NCI-H524 (cell line): ENCODE measurements at places on chromosomes 6 and 20.
A peak's percentile ranks its signal among the peaks of the same experiment; 100 is the strongest.

DNA sequence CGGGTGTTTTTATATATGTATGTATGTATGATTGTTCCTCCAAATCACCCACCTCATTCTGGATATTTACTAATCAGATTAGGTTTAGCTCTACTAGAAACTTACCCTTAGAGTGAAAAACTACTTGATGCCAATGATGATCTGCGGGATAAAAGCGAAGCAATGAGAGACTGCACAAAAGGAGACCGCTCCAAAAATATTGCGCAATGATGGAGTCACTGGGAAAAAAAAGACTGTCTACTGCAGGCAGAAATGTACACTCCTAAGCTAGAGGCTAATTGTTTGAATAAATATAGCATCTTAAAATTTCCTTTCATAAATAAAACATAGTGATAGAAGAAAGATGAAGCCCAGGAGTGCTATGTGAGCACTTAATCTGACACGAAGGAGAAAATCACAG lies 7.3 kb downstream of the RAB32 start:
- no peak for DNase-seq

DNA sequence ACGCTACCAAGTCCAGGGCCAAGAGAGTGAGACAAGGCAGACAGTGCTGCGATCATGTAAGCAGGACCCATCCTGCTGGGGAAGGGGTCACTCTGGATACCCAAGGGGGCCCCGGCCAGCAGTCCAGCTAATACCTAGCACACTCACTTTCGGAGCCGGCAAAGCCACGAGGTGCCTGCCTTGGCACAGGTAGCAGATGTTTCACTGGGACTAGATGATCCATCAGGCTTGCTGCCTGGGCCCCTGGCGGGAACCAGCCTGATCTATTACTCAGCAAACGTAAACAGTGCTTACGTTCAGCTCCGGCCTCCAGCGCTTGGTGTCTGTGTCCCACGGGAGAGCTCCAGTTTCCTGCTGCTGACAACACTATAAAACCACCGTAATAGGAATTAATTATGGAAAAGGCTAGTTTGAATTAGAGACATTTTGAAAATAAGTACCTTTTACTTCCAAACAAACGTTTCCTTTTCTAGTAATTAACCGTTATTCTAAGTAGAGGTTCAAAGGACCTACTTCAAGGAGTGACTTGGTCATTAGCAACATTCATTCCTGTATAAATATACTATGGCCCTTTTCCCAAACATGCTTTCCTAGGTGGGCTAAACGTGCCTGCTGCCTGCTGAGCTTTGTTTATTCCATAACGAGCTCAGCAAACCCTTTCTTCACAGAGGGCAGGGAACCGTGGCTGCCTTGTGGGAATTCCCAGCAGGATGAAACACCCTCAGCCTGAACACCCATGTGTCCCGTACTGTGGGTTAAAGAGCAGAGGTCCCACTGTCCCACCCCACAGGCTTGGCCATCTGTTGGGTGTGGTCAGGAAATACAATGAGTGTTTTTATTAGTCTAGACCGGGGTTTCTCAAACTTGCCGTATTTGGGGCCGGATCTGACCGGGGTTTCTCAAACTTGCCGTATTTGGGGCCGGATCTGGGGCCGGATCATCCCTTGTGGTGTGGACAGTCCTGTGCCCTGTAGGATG lies 18.4 kb downstream of the SLC22A23 start:
- no peak for DNase-seq

DNA sequence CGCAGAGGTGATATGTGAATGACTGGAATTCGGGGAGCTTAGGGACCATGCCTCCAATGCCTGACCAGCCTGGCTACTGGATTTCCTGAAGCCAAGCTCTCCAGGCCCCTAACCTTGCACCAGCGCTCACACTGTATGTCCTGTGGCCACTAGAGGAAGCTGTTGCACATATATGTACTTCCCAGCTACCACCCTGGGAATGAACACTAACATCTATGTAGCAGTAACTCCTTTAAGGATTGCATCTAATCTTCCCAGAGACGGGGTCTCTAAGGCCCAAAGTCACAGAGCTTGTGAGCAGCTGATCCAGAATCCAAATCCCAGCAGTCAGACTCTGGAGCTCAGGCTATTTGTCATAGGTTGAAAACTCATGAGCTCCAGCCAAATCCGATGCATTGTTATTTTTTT lies 20.4 kb upstream of the BPIFB1 start:
- DNase-seq = peak; percentile 88

GRCh38 chr6:28537509-28538140 lies 11.9 kb downstream of the GPX5 start:
- DNase-seq = peak; percentile 61

DNA sequence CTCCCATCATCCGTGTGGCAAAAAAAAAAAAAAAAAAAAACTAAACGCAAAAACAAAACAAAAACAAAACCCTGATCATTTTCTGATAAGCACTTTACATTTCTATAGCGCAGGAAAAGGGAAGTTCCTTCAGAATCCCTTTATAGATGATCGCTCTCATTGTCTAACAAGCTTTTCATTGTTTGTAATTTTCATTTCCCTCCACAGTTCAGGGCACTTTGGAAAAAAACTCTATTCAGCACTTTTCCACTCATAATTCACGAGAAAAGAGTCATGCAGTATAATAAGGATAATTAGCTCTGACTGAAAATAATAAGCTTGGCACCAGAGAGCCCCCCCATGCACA lies 89.4 kb upstream of the ATXN1 start:
- DNase-seq = no peak

DNA sequence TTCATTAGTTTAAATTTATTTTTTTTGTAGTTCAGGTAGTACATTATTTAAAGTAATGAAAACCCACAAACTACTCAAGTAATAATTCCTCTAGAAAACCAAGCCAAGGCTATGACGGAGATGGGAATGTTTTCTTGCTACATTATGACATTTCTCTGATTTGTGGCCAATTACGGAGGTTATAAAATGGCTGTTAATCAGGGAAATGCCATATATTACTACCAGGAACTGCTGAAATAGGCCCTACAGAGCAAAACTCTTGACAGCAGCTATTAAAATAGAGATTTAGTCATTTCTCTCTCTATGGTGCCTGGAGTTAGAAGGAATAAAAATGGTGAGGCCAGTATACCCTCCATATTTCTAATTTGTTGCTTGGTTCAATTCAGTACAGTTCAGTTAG lies 280.0 kb downstream of the ARHGAP18 start:
- no peak for DNase-seq

GRCh38 chr6:119129148-119129967 lies 50.9 kb upstream of the FAM184A start:
- DNase-seq = peak; percentile 51

DNA sequence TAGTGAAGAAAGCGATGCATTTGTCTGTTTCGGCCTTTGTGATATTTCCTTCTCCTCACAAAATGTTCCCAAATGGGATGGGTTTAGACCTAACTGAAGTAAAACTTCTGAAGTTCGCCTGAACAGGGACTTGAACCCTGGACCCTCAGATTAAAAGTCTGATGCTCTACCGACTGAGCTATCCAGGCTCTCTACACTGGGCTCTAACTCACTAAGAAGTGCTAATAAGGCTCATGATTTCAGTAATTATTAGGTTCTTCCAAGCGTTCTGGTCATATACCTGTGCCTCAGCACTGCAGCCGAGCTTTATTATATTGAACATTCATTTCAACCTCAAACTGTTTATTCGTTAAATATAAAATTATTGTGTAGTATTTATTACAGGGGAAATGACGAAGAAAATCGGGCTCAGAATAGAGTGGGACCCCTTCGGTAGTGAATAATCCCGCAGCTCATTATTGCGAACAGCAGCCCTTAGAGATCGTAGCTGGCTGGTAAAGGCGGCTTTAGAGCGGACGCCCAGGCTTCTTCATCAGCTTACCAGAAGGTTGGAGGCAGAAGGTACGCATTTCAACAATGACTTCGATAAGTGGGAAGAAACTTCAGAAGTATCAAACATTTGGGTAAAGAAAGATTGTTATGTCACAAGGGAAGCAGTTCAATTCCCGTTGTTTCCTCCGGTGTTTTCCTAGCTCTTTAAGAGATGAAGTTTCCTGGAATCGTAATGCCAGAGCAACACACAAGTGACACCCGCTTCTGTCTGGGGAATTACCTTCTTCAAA lies 119.0 kb upstream of the ZNF184 start:
- peak; percentile 46 for DNase-seq

GRCh38 chr6:139337830-139338229 lies 36.6 kb downstream of the CITED2 start:
- DNase-seq = no peak

- peak; percentile 29 for DNase-seq
These were observed 42.5 kb upstream of the ARMC2 start for GRCh38 chr6:108805611-108806167.

GRCh38 chr20:19761841-19762240 lies 3.8 kb downstream of the RIN2 start:
- DNase-seq = no peak

DNA sequence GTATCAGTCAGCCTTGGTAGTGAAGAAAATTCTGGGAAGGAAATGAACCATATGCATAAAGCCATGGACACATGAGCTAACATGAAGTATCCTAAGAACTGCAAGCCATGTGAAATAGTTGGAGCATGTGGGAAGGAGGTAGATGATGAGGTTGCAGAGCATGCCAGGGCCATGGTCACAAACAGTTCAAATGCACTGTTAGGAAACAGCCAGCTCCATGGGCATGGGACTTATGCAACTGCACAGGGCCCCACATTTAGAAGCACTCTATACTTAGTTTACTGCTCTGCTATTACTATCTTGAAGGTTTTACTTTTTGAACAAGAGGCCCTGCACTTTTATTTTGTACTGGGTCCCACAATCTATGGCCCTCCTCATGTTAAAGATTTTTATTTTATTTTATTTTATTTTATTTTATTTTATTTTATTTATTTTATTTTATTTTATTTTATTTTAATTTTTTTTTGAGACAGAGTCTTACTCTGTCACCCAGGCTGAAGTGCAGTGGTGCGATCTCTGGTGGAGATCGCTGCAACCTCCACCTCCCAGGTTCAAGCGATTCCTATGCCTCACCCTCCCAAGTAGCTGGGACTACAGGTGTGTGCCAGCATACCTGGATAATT lies 169.1 kb downstream of the IBTK start:
- no peak for DNase-seq

DNA sequence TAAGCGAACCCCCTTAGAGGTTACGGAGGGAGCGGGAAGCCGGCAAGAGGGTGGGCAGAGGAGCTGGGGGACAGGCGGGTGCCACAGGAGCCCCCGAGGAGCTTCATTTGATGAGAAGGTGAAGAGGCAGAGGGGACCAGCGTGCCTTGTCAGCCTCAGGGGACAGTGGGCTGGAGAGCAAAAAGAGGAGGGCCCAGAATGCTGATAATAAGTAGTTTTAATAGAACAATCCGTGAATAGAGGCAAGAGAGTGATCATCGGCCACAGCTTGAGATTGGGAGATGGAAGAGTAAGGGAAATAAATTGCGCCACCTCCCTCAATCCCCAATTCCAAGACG lies 1.3 kb downstream of the COL19A1 start:
- peak; percentile 57 for DNase-seq

GRCh38 chr20:12289465-12289864 lies 371.8 kb downstream of the BTBD3 start:
- no peak for DNase-seq

DNA sequence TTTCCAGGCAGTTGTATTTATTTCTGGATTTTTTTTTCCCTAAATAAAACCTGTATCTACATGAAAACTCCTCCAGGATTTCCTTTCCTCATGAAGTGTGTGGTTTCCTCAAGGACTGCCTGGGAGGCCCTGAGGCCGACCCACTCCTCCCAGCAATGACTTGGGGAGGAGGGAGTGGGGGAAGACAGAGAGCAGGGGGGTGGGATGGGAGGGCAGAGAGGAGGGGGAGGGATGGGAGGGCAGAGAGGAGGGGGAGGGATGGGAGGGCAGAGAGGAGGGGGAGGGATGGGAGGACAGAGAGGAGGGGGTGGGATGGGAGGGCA lies 161.8 kb upstream of the AGPAT4 start:
- no peak for DNase-seq
